ENCODE measurements at places on chromosomes 5 and 9.

GRCh38 chr5:1119312-1119831 is 7.5 kb upstream of the SLC12A7 start:
- DNase-seq: no peak

GRCh38 chr9:99257723-99258389 is 35.8 kb downstream of the SEC61B start:
- no peak for DNase-seq

- no peak for DNase-seq
Measured at GRCh38 chr9:81390792-81391456, 298.4 kb downstream of the TLE1 start.

DNA sequence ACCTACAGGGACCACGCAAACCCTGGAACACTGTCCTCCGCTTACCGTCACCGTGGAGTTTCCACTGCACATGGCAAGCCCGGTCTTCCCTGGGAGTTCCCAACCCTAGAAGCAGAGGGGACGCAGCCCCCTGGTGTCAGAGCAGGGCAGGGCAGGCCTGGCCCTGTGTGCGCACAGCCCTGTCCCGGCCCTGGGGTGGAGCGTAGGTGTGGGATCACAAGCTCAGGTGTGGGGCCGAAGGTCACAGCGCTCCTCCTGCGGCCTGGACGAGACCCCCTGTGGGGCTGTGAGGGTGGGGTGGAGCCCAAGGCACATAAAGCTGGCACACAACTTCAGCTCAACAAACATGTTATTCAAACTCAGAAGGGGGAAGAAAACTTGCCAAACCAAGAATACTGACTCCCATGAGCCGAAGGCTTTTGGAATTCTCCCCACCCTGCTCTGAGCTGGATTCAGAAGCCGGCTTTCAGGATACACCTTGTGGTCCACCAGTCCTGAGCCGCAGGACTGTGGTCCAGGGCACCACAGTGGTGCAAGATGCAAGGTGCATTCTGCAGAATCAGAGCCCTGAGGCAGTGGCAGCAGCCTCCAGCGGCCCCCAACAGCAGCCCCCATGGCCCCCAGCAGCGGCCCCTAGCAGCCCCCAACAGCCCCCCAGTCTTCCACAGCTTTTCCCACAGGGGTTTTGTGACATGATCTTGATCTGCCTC is 11.8 kb upstream of the EXOC3 start:
- peak; percentile 45 for DNase-seq

DNA sequence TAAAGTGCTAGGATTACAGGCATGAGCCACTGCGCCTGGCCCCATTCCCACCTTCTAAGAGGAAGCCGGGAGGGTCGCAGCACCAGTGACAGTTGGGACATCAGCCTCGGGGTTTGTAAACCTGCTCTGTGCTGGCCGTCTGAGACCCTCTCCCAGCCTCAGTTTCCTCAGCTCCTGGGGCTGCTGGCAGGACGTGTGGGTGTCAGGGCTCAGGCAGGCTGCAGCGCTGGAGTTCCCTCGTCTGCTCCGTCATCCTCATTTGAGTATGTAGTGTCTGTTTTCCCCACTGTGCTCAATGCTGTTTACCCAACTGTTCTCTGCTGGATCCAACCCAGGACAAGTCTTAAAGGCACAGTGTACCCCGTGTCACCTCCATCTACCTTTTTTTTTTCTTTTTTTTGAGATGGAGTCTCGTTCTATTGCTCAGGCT is 2.0 kb upstream of the NINJ1 start:
- no peak for DNase-seq

GRCh38 chr5:1310118-1310517 is 15.2 kb upstream of the TERT start:
- DNase-seq: no peak
